NCI-H187 (cell line): ENCODE measurements at places on chromosomes 11 and 22.

GRCh38 chr11:15918674-15919073 lies 437.7 kb downstream of the SOX6 start:
- DNase-seq, result no peak

DNA sequence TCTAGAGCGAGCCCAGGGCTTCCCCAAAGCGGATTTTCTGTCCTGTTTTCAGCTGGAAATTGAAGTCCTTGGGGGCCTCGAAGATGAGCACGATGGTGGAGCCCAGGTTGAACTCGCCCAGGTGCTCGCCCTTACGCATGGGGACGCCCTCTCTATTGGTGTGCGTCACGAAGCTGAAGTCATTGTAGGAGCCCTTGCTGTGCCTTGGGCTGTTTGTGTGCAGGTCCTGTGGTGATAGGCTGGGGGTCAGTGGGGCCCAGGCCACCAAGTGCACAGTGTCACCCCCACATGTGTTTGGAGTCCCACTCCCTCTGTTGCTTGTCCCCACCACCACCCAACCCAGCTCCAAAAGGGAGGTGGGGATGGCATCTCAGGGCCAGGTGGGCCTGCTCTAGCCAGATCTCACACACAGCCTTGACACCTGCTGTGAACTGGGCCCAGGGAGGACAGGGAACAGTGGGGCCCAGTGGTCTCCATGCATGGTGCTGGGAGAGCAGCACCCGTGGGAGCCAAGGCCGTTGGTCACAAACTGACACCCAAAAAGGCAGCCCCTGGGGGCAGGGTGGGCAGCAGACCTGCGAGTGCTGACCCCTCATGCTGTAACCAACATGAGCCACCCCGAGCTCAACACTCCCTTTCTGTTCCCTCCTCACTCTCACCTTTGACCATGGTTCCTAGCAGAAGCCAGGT lies 42.3 kb downstream of the PISD start:
- DNase-seq, result no peak

GRCh38 chr11:32118025-32118974 lies 27.4 kb downstream of the RCN1 start:
- no peak for DNase-seq

- DNase-seq, result no peak
Observed at GRCh38 chr11:11427542-11427941, 74.5 kb upstream of the CSNK2A3 start.

DNA sequence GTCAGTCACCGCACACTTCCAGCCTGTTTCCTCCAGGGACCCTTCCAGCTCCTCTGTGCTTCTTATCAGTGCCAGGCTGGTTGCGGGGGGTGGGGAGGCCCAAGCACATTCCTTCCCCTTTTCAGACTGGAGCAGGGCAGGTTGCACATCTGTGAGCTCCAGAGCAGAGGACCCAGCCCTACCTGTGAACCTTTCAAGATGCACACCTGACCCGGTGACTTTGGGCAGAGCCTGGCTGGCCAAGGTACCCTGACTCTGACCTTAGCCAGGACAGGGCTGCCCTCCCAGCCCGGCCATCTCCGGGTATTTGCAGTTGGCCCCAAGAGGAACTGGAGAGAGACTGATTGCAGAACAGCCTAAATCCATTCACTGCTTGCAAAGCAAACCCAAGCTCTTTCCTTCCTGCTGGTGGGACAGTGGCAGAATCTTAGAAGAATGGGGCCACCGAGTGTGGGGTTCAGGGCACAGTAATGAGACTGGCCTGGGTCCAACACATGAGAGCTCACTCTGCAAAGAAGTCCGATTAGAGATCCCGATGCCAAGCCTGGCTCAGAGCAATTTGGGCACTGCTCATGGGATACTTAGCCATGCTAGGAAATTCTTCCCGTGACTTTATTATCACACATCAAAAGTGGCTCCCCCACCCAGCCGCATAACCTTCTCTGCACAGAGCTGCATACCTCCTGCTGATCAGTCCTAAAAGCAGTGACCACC lies 64.7 kb upstream of the CCND1 start:
- no peak for DNase-seq

GRCh38 chr22:20510811-20511577 lies 3.6 kb downstream of the MED15 start:
- DNase-seq, result no peak

GRCh38 chr11:18203723-18204122 lies 31.1 kb downstream of the MRGPRX4 start:
- DNase-seq, result no peak

- no peak for DNase-seq
Observed at GRCh38 chr11:46202149-46202548, 75.3 kb upstream of the CREB3L1 start.

DNA sequence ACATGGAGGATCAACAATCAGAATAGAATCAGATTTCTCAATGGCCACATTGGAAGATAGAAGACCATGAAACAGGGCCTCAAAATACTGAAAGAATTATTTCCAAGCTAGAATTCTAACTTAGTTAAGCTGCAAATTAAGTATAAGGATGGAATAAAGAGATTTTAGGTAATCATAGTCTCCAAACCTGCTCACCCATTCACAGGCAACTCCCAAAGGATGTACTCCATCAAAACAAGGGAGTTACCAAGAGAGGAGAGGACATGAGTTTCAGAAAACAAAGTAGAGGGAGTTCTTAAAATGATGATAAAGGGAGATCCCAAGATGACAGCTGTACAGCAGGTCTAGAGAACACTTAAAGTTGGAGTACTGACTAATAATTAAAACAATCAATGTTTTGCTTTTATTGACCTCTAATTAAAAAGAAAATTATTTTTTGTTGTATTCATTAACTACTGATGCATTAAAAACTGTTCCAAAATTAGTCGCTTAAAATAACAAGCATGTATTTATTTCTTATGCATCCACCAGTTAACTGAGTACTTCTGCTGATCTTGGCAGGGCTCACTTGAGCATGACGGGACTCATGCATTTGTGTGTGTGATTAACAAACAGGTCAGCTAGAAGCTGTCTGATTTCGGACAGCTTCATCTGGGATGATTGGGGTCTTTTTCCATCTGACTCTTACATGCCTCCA lies 95.6 kb downstream of the CD44 start:
- DNase-seq, result no peak

DNA sequence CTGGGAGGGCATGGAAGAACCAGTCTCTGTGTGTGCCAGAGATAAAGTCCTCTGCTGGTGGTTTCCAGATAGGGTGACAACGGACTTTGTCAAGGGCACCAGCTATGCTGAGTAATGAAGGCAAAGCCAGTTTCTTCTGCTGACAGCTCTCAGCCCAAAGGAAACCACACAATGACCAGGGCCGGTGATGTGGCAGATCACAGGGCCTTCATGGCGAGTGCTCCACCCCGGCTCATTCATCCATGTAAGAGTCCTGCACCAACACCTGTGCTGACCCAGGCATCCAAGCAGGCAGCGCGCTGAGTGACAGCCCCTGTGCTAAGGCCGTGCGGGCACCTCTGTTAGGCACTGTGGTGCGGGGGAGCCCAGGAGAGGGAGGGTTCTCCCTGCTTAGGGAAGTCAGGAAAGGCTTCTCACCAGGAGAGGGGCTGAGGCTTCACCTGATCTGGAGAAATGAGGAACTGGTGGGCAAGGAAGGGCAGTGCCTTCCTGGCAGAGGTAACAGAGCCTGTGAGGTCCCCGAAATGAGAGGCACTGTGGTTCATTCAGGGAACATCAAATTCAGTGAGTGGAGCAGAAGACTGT lies 33.8 kb downstream of the TP53I11 start:
- DNase-seq, result no peak

DNA sequence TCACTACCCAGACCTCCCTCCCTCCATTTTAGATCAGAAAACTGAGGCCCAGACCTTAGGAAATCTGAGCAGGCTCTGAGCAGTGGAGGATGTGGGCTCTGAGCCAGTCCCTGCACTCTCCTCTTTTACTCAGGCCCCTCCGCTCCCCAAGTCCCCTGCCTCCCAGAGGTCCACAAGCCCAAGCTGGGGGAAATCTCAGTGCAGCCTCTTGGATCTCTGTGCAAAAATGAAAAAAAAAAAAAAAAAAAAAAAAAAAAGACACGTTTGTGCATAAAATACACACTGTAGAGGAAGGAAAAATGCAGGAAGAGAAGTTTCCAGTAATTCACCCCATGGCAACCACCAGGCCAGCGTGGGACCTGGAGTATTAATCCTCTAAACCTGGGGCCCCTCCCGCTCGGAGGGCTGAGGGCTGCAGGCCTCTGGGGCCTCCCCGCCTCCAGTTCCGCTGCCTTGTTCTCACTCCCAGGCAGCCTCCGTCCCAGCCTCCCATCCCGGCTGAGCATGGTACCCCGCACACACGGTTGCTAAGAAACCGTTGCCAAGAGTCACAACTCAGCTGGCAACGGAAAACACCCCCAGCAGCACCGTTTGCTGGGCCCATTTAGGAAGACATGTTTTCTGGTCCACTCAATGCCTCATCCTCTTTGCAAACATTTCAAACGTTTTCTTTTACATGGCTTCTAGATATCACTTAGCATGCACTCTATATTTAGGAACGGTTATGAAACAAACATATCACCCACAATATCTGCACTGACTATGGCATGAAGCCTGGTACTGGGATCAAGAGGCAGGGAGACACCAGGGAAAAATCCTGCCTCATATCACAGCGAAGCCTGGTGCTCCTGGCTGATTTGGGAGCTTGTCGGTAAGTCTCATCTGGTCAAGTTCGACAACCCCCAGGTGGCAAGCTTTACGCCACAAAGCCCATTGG lies 227.5 kb downstream of the CTTN start:
- DNase-seq, result no peak

DNA sequence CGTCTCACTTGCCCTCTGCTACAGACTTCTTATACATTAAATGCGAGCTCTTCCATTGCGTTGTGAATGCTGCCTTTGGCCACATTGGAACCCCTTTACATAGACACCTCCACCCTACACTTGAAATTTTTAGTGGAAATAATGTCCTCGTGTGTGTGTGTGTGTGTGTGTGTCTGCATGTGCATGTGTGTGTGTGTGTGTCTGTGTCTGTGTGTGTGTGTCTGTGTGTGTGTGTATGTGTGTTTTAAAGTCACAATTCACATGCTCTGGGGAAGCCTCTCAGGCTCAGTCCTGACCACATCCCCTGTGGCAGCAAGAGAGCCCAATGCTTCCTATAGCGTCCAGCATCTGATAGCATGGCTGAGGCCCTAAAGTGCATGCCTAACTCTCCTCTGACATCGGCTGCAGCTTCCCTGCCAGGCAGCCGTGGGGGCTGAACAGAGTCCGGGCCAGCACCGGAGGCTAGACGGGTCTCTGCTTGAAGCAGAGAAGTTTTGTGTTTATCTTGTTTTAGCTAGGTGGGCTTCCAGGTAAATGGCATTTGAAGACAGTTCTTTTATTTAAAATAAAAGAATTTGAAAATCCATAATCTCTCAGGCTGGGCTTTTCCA lies 64.5 kb upstream of the EMID1 start:
- no peak for DNase-seq

DNA sequence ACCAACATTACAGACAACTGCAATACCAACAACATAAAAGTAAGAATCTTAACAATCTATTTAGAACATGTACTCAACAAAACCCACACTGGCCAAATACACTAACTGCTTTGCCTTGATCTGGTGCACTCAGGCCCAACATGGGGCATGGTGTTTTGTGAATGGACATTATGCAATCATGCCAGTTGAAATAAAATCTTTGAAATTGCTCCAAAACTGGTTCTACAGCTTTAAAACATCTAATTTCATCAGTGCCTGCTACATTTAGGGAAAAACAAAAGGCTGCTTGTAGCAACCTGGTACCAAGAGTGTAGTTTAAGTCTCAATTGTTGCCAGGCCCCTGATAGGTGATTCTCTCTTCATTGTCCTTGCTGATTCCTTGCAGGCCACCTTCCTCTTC lies 3.3 kb upstream of the CTR9 start:
- DNase-seq, result no peak

DNA sequence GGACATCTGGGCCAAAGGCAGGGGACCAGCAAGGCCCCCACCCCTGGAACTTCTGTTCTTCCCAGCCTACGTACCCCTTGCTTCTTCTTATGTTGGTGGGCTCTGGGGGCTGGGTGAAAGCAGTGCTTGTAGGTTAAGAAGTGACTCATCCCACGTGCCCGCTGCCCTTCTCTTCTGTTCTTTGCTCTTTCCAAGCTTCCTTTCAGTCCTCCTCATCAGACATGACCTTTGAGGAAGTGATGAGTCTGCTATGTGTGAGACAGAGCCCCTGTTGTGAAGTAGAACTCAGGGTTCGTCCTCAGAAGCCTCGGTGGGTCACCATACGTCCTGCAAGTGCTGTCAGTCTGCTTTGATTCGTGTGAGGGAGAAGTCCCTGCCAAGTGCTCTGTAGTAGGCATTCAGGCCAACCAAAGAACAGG lies 12.7 kb downstream of the MED15 start:
- no peak for DNase-seq

DNA sequence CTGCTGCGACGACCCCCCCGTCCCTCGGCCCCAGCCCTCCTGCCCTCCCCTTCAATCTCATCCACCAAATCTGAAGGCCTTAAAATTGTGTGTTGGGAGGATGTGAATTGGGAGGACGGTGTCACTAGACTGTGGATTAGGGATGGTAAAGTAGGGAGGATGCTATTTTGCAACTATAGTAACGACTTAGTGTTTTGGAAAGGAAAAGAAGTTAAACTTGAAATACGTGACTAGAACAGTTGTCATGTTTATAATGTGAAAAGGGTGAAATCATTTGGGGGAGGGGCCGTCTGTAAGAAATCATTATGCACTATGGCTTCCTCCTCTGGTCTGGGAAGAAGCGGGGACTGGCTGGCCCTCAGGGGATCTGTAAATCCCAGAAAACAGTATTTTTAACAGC lies 43.4 kb upstream of the NNMT start:
- DNase-seq, result no peak

- DNase-seq, result no peak
Observed at GRCh38 chr22:43994006-43994405, 30.1 kb upstream of the PARVB start.

DNA sequence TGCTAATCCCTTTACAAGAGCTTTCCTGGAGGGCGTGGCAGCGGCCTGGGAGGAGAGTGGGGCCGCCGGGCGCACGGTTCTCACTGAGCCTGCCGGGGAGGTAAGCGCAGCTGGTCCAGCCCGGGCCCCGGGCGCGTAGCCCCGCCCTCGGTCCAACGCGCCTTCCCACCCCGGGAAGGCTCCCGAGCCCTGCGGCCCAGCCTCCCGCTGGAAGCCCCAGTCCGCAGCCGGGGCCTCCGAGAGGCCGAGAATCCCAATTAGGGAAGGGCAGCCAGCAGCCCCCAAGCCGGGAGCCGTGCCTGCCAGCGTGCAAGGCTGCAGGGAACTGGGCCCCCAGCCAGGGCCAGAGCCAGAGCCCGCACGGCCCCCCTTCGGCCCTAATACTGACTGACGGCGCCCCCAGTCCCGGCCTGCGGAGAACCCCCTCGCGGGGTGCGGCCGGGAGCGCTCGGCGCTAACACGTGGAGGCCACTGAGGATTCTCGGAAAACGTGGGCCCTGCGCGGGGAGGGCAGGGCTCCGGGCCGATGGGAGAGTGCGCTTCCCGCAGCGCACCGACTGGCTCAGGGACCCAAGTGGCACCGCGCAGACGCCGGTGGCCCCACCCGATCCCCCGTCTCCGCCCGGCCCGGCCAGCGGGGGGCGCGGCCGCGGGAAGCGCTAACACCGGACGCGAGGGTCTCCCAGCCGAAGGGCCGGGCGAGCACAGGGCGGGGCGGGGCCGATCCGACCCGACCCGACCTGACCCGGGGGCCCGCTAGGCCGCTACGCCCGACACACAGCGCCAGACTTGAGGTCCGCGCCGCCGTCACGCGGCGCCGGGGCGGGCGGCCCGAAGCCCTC lies 5.7 kb downstream of the ZFTA start:
- DNase-seq, result peak; percentile 13

GRCh38 chr22:19791243-19791642 lies 30.7 kb downstream of the TBX1 start:
- no peak for DNase-seq
